ENCODE measurements at places on chromosomes 3 and 15.

DNA sequence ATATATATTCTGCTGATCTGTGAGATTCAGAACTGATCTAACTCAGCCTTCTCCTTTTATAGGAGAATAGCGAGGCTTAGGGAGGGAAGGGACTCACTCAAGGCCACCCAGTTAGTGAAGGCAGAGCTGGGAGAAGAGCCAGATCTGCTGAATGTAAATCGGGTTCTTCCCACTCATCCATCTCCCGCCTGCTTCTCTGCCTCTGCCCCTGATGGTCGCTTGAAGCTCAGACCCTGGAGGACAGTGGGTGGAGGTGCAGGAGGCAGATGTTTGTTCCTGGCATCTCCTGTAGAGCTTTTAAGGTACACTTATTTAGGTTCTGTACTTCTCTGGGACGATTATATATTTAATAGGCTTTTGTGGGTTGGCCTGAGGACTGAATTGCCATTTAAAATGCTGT, 4.3 kb downstream of the PDIA5 start:
- DNase-seq: no peak

DNA sequence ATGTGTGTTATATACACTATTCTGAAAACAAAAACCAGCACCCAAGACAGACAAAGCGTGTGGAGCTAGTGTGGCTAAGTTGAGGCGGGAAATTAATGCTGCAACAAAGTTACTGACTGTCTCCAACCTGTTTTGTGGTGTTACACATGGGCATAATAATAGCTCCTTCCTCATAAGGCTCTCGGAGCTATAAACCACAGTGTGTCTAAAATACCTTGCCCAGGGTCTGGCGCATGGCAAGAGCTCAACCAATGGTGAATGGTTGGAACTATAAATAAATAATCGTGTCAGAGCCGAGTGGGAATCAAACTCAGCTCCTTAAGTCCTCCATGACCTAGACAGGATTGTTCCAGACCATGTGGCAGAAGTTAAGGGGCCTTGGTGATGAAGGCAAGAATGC, 35.9 kb upstream of the TFRC start:
- DNase-seq: no peak

DNA sequence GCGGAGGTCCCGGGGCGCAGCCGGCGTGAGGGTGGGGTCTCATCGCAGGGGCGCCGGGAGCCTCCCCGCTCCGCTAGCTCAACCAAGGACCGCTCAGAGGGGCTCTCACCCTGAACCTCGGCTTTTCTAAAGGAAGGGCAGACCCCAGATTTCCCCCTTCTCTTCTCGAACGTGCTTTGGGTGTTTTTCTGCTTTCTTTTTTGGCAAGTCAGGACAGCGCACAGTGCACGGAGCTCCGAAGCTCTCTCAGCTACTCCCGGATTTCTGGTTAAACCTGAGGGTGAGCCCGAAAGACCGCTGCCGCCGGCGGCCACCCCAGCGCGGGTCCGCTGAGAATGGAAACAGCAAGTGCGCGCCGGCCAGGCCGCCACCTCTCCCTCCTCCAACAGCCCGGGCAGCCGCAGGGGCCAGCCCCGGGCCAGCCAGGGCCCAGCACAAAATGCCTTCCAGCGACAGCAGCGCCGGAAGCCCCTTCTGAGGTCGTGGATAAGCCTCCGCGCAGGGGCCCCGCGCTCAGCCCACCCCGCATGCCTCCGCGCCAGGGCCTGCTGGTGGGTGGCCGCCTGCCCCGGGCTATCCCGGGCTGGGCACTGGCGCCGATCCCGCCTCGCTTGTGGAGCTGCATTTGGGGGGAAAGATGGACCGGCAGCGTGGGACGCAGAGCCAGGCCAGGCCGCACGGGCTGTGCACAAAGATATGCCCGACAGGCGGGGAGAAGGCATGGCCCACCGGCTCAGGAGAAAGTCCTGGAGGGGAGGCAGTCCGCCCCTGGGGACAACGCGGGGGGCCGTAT, 8.2 kb upstream of the OCA2 start:
- peak; percentile 24 for DNase-seq

GRCh38 chr3:126447456-126448106, 28.1 kb downstream of the ZXDC start:
- DNase-seq: no peak

All from AG08395 (cell line).